ENCODE measurements at places on chromosomes 3 and 15.

DNA sequence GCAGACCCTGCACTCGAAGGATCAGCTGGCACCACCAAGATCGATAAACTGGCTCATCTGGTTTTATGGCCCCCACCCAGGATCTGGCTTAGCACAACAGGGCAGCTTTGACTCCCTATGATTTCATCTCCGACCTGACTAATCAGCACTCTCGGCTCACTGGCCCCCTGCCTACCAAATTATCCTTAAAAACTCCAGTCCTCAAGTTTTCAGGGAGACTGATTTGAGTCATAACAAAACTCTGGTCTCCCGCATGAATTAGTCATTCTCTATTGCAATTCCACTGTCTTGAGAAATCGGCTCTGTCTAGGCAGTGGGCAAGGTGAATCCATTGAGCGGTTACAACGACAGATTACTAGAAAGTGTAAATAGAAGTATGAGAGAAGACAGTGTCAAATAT lies 521.9 kb upstream of the RGMA start:
- no peak for DNase-seq

- no peak for DNase-seq
These were observed 25.7 kb upstream of the MYLK start for GRCh38 chr3:123909785-123910184.

DNA sequence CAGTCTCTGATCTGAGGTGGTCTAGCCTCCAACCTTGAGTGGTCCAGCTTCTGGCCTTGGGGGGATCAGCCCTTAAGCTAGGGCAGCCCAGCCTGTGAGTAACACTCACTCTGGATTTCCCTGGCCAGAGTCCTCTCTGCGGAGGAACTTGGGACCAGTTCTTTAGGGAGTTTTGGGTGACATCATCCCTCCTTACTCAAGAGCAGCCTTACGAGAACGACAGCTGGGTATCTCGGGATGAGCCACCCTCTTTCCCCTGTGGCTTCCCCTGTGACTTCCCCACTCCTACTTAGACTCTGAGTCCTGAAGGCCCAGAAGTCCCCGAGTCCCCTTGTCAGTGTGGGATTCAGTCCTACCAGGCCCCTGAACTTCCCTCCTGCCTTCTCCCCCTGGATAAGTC lies 10.2 kb upstream of the PLXND1 start:
- DNase-seq, result no peak

DNA sequence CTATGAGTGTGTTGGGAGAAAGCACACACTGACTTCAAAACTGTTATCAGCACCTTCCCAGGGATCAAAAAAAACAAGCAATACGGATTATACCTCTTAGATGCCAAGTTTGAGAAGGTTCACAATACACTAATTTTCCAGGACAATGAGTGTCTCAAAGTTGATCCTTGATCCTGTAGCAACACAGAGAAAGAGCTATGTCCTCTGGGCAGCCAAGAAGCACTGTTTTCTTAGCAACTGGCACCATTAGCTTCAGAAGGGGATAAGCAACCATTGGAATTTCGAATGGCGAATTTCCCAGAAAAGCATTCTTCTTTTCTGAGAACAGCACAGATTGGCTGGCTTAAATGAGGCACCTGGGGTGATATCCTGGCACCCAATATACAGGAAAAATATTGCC lies 270.3 kb upstream of the RORA start:
- DNase-seq, result no peak

DNA sequence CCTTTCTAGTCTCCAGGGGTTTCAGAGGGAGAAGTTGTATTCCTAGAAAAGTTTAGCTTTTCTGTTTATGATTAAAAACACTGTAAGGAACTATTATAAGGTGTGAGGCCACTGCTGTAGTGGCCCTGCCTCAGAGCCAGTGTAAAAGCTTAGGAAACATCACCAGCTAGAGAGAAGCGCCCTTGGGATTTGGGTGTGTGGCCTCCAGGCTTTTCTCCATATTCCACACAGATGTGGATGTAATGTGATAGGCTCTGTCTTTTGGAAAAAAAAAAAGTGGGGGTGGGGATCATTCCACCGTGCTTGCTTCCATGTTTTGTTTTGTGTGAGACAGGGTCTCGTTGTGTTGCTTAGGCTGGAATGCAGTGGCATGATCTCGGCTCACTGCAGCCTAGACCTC lies 13.9 kb downstream of the SEC61A1 start:
- no peak for DNase-seq

GRCh38 chr3:62329971-62330370 lies 43.4 kb downstream of the FEZF2 start:
- no peak for DNase-seq

DNA sequence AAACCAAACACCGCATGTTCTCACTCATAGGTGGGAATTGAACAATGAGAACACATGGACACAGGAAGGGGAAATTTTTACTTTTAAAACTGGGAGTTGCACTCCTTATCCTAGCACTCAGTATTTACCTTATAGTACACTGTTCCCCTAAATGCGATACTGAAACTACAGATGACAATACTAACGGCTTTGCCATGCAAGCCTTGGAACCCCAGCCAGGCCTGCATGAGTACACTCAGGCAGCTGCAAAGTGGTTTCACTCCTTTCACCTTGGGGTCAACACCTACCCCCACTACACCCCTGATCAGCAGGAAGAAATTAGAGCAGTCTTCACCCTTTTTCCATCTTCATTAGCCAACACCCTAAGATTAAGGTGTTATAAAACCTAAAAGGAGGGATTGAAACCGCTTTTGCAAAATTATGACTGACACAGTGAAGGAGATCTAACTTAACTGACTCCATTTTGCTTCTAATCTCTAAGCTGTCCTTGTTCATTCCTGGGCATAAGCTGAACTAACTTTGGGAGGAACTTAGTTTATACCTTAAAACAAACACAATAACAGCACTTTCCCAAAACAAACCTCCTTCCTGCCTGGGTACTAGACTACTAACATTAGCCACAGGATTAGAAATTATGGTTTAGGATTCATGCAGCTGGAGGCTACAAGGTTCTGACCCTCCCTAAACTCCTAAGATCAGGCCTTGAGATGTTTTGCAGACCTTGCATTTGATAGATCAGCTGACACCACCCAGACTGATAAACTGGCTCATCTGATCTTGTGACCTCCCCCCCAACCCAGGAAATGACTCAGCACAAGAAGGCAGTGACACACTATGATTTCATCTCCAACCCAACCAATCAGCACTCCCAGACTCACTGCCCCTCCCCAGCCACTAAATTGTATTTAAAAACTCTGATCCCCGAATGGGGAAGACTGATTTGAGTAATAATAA lies 452.1 kb upstream of the PPP2R3A start:
- no peak for DNase-seq

GRCh38 chr15:98763179-98763578 lies 114.8 kb downstream of the IGF1R start:
- DNase-seq, result no peak

DNA sequence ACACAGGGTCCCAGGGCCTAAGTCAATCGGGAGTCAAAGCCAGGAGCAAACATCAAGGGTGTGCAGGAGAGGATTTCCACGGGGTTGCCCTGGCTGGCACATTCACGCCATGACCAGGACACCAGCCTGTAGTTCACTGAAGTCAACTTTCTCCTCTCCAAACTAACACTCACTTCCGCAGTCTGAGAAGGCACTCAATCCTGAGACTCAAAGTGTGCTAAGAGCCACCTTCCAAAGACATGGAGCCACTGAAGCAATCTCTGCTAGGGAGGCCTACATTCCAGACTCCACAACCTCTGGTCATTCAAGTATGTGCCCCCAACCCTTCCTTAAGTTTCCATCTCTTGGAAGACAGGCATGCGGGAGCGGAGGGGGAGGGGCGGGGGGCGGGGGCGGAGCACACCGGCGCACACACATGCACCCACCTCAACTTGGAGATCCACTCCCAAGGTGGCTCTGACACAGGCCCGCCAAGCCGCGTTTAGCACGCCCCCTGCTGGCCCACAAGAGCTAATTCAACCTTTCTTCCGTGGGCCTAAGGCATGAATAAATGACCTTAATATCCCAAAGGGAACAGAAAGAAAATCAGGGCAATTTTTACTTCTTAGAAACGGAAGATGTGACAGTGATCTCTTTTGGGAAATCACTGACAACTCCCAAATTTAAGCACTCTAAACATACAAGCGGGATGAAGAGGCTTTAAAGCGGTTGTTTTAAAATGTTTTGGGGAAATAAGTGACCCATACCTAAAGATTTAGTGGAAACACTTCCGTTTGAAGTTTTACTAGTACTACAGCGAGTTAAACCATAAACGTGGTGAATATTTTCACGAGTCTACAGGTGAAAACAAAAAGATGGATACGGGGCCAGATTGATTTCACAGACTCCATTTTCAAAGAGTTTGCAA lies 162.5 kb upstream of the CHRNA7 start:
- DNase-seq, result no peak

GRCh38 chr3:117926819-117927218 lies 1107.8 kb downstream of the IGSF11 start:
- no peak for DNase-seq

DNA sequence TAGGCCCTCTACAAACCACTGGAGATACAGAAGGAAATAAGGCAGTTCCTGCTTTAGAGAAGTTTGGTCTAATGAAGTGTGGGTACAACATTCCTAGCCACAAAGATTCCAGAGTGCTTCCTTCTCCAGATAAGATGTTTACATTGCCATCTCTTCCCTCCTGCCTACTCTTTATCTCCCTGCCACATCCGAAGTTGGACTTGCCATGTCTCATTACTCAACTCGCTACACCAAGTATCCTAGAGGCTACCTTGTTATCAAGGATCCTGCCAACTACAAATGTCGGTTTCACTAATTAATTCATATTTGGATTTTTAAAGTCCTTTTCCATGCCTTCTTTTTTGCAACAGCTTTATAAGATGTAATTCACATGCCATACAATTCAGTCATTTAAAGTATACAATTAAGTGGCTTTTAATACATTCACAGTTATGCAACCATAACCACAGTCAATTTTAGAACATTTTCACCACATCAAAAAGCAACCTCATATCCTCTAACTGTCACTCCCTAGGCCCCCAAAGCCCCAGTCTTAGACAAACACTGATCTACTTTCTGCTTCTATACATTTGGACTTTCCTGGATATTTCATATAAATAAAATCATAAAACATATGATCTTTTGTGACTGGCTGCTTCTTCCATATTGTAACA lies 53.7 kb upstream of the CSTA start:
- no peak for DNase-seq

DNA sequence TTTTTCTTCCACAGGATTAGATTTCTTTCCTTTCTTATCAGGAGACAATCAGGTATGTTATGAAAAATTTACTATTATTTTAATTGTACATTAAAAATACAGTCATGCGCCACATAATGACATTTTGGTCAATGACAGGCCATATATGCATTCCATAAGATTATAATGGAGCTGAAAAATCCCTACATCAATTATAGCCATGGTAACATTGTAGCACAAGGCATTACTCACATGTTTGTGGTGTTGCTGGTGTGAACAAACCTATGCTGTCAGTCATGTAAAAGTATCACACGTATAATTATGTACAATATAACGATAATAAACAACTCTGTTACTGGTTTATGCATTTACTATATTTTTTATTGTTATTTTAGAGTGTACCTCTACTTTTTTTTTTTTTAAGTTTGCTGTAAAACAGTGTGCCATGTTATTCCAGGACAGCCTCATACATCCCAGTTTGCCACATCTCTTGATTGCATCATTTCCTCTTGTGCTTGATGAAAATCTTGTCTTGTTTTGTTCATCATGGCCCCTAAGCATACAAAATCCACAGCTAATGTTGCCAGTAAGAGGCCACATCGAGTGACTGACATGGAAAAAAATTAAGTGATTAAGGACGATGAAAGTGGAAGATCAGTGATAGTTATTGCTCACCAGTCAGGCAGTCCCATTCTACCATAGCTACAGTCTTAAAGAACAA lies 21.4 kb downstream of the CALML4 start:
- DNase-seq, result no peak

GRCh38 chr15:87610366-87610765 lies 646.2 kb downstream of the NTRK3 start:
- DNase-seq, result no peak

DNA sequence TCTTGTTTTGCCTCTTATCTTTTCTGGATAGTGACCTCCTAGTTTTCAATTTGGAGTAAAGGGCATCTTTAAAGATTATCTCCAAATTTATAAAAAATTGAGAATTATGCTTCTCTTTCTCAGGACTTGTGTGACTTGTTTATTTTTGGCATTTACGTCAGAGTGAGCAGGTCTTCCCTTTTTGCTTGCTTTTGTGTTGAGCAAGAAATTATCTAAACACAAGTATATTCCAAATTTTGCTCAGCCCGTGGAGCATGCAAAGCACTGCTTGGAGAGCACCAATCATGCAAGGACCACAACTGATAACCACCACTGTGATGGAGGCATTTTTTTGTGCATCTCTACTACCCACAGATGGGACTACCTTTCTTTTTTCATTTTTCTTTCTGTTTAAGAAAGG lies 7.1 kb downstream of the SLC25A26 start:
- no peak for DNase-seq

- DNase-seq, result no peak
These were observed 19.6 kb downstream of the HEMK1 start for GRCh38 chr3:50588759-50589433.

- no peak for DNase-seq
These were observed 29.4 kb upstream of the ACAD9 start for GRCh38 chr3:128849911-128850455.

DNA sequence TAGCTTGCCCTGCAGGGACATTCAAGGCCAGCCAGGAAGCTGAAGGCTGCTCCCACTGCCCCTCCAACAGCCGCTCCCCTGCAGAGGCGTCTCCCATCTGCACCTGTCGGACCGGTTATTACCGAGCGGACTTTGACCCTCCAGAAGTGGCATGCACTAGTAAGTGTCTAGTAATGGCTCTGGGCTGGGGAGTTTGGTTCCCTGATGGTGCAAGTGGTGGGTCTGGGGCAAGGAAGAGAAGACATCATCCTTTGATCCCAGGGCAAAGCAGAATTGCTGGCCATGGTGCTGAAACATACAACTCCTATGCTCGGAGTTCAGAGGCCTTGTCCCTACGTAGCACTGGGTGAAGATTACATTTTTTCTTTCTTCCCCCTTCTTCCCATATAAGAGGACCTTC lies 311.4 kb downstream of the EPHB1 start:
- DNase-seq, result no peak

DNA sequence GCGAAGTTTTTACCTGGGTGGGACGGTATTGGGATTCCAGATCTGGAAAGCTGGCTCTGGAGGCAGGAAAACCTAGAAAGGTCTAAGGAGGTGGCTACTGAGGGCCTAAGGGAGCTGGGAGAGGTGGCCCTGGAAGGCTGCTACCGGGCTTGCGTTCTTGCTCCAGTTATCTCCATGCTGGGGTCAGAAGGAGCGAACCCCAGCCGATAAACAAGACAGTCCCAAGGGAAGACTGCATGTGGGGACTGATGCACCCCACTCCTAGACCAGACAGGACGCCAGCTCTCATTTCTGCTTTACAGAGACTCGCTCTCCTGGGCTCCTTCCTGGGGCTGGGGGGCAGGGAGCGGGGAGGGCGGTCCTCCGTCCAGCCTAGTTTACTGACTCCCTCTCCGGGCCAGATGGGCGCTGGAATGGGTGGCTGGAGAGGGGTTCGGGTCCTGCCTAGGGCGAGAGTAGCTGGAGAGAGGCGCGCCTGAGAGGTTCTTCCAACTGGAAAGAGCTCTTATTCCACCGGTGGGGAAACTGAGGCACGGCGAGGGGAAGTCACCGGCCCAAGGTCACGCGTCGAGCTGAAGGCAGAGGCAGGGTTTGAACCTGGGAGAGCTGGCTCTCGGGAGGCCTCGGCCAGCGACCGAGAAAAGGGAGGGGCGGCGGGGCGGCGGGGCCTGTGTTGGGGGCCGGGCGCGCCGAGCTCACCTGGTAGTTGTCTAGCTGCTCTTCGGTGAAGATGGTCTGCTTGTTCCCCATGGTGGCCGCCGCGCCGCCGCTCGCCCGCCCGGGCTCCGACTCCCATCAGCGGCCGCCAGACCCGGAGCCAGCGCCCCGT lies 565 bp downstream of the CIB2 start:
- no peak for DNase-seq

Measured in GOT3 (cell line).